Activated CD4-positive, alpha-beta T cell treated with anti-CD3 and anti-CD28 coated beads for 1 hour (primary cell): ENCODE measurements at places on chromosomes 16 and 17.

GRCh38 chr17:49071106-49071505 lies 61.5 kb upstream of the B4GALNT2 start:
- no peak for DNase-seq

DNA sequence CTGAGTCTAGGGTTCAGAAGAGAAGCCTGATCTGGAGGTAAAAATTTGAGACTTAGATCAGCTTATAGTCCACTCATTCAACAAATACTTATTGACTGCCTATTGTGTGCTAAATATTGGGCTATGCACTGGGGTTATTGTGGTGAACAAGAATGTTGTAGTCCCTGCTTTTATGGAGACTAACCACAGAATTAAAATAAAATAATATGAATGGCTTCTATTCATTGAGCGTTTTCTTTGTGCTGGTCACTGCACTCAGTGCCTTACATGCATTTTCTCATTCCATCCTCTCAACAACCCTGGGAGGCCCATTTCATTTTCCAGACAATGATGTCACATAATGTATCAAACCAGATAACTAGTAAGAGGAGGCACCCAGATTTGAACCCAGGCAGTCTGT lies 4.8 kb downstream of the NEK8 start:
- DNase-seq = no peak

- no peak for DNase-seq
Measured at GRCh38 chr17:82041144-82041814, 3.8 kb upstream of the DCXR start.

GRCh38 chr17:38451840-38452529 lies 23.7 kb downstream of the ARHGAP23 start:
- DNase-seq = no peak

DNA sequence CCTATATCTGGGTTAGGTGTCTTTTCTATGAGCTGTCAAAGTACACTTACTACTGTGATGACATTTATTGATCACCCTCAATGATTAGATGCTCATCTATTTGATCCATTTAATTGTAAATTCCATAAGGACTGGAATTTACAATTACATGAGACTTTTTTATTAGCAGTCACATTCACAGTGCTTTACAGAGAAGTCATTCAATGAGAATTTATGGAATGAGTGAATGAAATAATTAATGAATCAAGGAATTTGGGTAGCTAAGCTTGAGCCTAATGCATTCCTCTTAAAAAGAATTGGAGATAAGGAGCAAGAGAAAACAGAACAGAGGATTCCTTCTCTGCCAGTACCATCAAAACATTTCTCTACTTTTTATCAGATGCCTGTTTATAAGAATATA lies 1437.5 kb upstream of the CDH8 start:
- DNase-seq = no peak

DNA sequence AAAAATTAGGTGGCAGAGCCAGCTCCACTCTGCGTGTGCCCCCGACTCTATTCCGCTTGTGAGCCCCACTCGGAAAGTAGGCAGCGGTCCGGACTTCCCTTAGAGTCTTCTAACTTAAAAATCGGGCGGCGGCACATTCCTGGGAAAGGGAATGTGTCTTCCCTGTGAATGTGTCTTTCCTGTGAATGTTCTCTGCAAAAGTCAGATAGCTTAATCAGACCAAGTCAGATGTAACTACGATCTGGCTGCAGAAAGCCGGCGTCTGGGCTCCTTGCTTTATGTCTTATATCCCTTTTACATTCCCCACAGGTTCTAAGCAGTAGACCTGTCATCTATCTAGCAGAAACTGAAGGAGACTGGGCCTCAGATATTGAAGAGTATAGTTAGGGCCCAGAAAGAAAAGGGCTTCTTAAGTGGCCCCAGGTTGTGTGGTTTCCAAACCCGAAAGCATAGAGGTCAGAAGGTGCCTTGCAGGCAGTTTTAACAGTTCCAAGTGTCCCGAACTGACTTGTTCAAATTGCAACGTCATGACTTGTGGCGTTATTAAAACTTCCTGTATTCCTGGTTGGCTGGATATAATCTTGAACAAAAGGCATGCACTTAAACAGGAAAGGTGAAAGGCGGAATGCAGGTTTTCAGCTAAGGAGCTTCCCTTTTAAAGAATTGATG lies 601 bp downstream of the PHKB start:
- no peak for DNase-seq

DNA sequence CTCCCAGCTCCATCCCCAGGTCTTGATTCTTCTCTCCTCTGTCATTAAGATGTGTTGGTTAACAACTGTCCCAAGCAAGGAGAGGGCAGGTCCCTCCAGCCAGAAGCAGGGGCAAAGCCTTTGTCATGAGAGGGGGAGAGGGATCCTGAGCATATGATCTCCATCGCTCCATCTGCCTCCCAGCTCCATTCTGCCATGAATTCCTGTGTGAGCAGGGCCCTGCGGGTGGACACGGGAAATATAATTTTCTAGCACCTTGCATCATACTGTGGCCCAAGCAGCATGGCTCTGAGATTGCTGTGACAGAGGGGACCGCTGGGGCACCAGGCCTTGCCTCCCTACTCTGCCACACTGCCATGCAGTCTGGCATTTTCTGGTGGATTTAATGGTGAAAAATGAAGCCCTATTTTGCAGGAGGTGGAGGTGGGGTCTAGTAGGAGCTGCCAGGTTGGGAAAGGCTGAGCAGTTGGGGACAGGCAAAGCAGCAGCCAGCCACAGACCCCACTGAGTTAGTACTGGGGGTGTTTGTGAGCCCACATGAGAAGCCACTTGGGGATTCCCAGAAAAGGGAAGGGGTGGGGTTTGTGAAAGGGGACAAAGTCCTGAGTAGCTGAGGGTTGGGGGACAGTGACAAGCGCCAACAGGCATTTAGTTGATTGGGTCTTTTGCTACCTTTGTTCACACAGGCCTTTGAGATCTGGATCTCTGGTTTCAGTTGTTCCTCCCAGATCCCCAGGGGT lies 16.4 kb downstream of the TMEM238L start:
- DNase-seq = no peak

DNA sequence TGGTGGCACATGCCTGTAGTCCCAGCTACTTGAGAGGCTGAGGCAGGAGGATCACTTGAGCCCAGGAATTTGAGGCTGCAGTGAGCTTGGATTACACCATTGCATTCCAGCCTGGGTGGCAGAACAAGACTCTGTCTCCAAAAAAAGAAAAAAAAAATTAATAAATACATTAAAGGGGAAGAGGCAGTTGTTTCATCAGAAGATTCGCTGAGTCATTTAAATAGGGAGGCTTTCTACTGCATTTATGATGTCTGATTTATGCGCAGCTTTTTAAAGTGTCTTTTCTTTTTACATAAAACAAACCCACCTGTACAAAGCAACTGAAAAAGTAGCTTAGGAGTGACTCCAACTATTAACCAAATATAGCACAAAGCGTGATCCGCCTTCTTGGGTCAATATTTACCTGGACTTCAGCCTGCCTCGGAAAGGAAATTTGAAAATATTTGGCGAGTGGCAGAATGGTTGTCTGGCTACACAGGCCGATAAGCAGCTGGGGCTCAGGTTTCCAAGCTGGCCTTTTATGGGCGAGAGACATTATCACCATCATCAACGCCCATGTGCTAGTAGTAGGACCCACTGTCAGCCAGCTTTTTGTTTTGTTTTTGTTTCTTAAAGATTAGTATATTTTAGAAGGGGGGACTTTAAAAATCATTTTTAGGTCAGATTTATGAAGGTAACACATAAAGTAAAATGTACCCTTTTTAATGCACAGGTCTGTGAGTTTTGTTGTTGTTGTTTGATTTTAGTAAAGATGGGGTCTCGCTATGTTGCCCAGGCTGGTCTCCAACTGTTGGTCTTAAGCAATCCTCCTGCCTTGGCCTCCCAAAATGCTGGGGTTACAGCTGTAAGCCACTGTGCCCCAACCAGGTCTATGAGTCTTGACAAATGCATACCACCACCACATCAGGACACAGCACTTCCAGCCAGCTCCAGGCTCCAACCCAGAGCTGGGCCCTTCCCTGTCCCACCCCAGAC lies 42.5 kb upstream of the RASD1 start:
- no peak for DNase-seq

- no peak for DNase-seq
Measured at GRCh38 chr16:3907586-3907985, 27.1 kb upstream of the CREBBP start.
